ENCODE measurements at places on chromosomes 7 and 10.

DNA sequence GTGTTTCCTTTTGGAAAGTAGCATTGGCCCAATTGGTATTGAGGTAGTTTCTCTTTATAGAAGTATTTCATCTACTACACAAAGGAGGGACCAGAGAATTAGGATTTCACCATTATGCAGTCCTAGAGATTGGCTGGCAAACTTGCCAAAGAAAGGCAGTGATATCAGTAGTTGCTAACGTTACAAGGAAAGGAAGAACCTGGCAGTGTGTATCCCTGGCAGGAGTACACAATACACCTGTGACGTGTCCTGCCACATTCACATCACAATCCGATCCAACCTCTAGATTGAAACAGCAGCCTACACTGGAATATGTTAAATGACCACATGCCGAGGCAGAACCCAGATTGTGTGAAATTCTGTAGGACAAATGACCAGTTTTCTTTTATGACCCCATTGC, 81.7 kb downstream of the CACNB2 start:
- DNase-seq = no peak

GRCh38 chr7:6350433-6351058, 78.1 kb upstream of the CYTH3 start:
- no peak for DNase-seq

DNA sequence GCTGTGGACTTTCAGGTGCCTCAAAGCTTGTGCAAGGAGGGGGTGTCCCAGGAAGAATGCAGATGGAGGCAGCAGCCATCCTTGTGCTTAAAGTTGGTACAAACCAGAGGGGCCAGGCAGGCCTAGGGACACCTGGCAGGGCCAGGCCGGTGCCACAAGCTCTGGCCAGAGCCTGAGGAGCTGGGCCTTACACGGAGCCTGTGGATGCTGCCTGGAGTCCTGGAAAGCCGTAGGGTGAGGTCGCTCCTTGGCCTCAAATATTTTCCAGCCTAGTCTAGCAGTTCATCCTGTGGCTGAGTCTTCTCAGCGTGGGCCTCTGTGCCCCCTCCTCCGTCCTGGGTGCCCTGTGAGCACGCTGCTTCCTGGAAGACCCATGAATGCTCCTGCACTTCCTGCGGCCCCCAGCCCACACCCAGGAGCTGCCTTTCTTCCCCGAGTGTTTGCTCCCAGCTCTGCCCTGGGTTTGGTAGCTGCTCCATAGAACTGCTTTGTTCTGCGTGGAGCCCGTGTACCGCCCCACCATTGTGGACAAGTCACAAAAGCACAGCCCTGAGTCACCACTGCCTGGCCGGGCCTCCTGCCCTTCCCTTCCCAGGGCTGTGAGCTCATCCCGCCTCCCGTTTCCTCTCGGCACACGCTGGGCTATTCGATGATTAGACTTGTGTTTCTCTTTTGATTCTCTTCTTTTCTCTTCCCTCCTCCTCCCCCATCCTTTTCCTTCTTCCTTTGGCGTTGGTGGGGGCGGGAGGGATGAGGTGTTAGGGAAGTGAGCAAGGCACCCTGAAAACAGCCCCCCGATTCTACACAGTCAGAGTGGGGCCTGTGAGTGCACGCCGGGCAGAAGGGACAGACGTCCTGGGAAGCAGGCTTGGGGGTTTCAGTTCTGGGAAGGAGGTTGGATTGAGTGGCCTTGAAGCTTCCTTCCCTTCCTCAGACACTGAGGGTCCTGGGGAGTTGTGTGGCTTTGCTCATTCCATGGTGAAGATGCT, 73.2 kb upstream of the SHH start:
- DNase-seq = no peak

DNA sequence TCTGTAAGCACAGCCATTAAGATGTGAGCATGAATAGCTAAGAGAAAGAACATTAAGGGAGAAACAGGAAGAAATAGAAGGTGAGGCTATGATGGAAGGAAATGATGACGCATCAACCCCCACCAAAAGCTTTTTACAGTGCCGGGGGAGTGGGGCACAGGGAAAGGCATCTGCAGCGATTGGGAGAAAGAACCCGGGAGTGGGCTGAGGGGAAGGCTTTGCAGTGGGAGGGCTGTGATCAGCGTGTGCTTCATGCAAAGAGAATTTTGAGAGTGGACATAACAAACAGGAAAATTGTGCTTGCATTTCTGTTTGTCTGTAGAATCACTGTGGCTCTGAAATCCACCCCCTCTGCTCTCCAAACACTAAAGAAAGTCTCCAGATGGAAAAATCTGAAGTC, 250.8 kb downstream of the KCNMA1 start:
- DNase-seq = no peak

DNA sequence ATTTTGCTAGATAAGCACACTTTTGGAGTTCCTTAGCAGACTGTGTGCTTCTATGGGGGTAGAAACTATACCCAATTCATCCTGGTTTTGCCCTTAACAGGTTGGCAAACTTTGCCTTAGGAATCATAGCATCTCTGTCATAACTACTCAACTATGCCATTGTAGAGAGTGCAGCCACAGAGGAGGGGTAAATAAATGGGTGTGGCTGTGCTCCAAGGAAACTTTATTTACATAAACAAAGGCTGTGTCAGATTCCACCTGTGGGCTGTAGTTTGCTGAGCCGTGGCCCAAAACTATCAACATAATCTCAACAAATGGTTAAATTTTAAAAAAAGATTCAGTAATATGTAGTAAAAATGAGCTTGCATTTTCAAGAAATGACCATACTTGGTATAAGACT, 51.6 kb upstream of the LAMB1 start:
- DNase-seq = no peak

- no peak for DNase-seq
Measured at GRCh38 chr10:125076121-125076825, 84.1 kb downstream of the CTBP2 start.

- DNase-seq = no peak
Measured at GRCh38 chr7:28176174-28176573, 4.4 kb downstream of the JAZF1 start.

Data from WERI-Rb-1 (cell line).